CD4-positive, alpha-beta T cell treated with Interferon gamma for 1 hour (primary cell): ENCODE measurements at places on chromosomes 4 and X.

DNA sequence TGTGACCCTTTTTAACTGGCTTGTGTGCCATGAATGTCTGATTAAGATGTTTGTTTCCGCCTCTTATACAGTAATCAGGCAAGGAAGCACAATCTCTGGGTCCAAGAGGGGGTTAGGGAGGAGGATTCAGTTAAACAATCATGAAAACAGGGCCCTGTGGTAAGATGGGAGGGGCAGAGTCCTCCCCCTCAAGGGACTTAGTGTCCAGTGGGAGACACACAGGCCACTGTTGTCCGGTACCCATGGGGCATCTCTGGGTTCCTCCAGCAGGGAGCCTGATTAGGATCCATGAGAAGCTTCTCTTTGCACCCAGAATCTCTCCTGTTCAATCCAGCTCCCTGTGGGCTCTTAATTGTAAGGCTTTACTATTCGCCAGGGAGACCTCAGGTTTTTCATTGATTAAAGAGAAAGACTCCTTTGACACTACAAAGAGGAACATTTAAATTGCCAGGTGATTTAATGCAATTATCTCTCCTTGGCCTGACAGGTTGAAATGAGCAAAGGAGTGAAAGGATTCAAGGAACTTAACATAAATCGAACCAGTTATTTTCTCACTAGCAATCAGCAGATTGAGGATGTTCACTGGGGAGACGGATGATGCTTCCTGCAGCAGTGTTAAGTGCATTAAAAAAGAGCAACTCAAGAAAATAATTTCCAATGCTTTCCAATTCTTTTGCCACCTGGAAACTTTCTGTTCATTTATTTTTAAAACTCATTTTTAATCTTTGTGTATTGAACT lies 225.4 kb downstream of the PTTG2 start:
- DNase-seq = no peak

DNA sequence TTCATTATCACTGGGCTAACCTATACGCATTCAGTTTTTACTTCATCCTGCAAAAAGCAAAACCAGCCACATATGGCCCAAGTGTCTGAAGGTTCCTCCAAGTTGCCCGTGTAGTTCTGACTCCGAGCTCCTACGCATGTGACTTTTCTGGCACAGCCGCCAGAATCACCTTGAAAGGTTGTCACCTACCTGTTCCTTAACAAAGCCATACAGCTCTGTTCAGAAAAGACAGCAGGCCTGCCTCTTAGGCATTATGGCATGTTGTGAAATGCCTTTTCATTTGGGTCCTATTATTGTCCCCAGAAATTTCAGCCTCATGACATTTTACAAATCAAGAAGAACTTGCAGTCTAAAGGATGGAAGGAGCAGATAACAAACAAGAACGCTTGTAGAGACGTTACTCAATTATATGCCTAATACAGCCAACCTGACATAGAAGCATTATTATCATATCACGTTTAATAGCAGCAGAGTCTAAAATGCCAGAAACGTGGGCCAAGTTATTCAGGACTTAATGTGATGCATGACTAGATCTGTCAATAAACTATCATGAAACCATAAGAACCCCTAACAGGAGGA lies 118.5 kb downstream of the RBM47 start:
- DNase-seq = no peak

GRCh38 chrX:10444204-10444603 lies 176.2 kb downstream of the MID1 start:
- no peak for DNase-seq

DNA sequence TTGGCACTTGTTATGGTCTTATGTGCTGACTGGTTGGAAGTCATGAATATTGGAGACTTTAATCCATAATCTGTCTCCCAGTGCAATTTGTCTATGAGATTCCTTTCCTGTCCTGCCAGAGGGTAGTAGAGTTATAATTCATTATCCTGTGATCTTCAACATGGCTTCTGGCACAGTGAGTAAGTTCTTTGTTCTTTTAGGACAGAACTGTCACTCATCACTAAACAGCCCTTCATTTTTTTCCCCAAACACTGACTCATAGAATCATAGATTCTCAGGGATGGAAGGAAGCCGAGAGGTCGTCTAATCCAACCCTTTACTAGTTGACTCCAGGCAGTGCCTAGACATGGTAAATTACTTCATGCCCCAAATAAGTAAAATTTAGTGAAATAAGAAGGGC lies 78.4 kb downstream of the LUZP4 start:
- DNase-seq = no peak

DNA sequence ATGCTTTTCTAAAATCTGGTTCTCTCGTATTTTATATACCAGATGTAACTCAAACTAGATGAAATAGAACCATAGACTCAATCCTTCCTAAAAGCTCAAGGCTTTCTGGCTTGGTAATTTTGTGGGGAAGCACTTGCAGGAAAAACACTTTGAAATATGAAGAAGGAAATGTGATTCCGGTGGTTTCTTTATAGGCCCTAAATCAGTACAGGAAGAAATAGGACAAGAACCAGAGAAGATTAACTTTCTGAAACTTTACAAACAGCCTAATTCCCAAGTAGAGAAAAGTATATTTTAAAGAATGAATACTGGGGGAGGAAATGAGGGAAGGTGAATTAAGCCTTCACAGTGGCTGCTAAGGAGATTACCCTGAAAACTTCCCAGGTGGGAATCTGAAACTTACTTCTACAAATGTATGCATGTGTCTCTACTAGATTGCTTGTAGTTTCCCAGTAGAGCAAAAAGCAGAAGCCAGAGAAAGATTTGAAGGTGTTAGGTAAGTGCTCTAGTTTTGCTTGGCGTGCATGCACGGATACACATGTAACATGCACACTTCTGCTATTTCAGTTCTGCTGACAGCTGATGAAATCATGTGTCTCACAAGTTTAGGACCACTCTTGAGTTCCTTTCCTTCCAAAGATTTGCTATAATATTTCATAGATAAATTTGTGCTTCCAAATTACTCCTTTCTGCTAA lies 92.1 kb downstream of the AFF1 start:
- DNase-seq = peak; percentile 38

GRCh38 chr4:142557239-142557801 lies 288.8 kb downstream of the INPP4B start:
- no peak for DNase-seq

DNA sequence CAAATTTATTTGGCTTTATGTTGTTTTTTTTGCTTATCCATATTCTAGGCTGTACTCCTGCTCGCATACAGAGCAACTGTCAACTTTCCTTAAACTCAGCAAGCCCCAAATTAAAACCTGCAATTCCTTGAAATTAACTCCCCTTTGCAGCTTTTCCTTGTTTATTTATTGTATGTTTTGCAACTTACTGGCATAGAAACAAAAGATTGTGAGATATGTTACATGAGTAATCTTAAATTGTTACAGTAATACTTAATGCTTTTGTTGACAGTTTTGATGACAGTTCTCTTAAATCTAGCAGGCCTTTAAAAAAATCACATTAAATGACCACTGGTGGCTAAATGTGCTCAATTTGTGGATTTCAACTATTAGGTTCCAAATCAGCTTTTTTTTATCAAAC lies 4.5 kb downstream of the DDX3X start:
- DNase-seq = no peak

- no peak for DNase-seq
Observed at GRCh38 chrX:105191878-105192277, 28.6 kb downstream of the TEX13A start.

- no peak for DNase-seq
Observed at GRCh38 chr4:80420638-80421037, 85.1 kb downstream of the CFAP299 start.

DNA sequence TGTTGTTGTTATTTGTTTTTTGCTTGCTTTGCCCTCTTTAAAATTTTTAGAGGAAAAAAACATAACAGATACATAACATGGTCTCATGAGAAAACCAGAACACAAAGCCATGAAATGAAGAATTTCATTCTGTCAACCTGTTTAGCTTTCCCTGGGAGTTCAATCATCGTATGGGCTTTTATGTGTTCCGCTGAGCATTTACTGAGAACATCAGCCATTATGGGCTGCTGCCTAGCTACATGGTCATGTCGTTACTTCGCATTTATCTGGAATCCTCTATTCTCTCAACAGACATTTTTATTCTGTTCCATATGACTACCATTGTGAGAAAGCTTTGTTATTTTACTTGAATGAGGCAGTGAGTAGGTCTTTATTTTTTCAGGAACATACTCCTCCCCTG lies 51.4 kb downstream of the NDST3 start:
- DNase-seq = no peak

DNA sequence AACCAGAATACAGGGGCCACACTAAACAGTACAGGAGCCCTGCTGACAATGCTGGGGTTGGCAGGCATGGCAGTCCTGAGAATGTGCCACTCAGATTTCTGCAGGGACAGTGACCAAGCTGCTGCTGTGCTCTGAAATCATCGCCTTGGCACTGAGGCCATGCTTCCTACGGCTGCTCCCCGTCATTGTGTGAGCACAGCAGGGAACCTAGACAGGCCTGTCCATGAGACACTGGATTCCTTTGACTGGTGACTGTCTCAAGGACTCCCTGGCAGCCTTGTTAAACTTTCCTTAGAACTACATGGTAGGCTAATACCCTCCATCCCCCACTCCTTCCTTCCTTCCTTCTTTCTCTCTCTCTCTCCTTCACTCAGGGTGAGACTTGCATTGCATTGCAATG lies 111.4 kb downstream of the LUZP4 start:
- DNase-seq = no peak
